ENCODE measurements at places on chromosomes 7 and 10.

DNA sequence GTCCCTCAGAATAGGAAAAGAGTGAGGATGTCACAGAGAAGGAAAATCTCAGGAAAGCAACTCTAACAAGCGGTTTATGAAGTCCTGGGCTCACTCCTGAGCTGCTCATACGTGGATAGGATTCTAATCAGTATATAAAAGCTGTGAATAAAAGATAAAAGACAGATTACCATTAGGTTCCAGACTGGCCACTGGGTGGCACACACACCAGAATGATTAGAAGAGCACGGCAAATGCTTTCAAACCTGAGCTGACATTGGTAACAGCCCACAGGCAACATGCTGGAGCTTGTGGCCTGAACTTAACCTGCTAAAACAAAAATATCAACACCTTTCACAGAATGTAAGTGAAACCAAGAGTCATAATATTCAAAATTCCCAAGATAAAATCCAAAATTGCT, 370.8 kb downstream of the GRID1 start:
- DNase-seq: no peak

DNA sequence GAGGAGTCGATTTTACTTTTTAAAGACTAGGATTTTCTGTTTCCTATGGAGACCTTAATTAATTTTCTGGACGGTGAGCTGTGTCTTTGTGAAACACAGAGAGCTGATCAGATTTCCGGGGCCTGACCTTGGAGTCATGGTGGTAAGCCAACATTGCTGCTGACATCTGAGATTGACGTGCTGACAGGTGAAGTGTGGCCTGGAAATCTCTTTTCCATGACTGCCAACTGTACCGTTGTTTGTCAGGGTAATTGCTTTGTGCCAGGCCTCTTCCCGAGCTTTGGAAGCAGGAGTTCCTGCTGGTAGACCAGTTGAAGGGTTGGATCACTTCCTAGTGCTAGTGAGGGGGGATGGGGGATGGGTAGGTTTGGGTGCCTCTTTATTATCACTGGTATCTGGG, 71.2 kb downstream of the ADRA2A start:
- DNase-seq: no peak

GRCh38 chr7:27579565-27579964, 83.1 kb downstream of the HIBADH start:
- DNase-seq: no peak

DNA sequence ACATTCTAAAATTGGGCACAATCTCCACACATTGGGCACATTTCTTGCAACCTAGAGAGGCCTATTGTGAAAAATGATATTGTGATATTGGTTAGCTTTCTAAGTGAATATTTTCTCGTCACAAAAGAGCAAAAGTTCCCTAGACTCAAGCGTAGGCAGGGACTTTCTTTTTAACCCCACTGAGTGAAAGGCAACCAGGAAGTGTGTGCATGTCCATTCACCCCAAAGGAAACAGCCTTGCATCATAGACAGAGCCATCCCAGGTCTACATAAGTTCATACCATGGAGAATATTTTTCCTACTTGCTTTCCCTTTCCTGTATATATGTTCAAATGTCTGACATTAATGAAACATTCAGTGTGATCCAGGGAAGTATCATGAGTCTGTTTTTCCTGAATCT, 84.2 kb upstream of the AGBL3 start:
- no peak for DNase-seq

DNA sequence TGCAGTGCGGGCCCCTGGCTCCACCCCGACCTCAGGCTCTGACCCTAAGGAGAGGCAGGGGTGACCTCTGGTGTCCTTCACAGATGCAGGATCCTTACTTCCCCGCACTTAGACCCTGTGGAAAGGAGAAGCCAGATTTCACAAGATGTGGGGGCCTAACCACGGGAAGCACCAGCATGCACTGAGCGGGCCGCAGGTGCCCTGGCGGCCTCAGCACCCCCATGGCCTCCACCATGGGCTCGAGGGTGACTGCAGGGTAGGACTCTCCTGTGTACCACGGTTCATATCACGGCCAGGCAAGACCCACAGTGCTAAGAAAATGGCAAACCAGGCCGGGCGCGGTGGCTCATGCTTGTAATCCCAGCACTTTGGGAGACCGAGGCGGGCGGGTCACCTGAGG, 410.0 kb upstream of the FOXK1 start:
- no peak for DNase-seq

GRCh38 chr10:71971311-71971731, 7.1 kb downstream of the CHST3 start:
- DNase-seq: no peak

DNA sequence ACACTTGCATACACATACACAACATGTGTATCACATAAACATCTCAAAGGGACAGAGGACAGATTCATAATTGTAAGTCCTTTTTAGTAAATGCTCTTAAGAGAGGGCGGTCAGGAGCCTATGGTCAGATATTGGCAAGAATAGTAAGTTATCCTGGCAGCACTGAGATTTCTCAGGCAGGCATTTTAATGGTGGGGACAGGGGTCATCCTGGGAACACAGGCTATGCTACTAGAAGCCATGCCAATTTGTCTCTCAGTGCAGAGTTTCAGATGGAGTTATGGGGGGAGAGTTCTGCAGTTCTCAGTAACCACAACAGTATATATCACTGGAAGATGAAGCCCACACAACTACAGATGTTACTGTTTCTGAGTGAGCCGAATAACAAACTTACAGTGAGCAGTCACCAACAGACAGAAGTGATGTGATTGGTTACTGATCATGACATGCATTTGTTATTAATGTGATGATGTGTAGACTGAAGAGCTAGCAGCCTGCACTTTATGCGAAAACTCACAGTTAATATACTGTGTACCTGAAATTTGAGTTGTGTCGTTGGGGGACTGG, 16.4 kb downstream of the ZNF487 start:
- no peak for DNase-seq

GRCh38 chr10:103153302-103154197, 39.5 kb downstream of the NT5C2 start:
- DNase-seq: no peak

- no peak for DNase-seq
Observed at GRCh38 chr10:81027706-81028105, 490.0 kb downstream of the SH2D4B start.

GRCh38 chr10:105538874-105539273, 897.8 kb downstream of the SORCS3 start:
- no peak for DNase-seq

GRCh38 chr10:67722113-67722512, 26.1 kb upstream of the CTNNA3 start:
- DNase-seq: no peak

GRCh38 chr7:4066626-4067475, 615.2 kb upstream of the FOXK1 start:
- no peak for DNase-seq

GRCh38 chr7:107394831-107395230, 75.0 kb upstream of the GPR22 start:
- no peak for DNase-seq

DNA sequence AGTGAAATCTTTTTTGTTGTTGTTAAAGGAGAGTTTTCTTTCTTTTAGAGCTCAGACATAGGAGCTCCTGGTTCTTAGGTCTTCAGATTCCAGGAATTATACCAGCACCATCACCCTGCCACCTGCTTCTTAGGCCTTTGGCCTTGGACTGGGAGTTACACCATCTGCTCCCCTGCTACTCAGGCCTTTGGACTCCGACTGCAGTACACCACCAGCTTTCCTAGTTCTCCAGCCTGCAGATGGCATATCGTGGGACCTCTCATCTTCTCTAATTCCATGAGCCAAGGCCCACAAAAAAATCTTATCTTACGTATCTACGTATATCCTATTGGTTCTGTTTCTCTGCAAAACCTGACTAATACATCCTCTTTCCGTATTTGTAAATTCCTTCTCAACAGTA, 5.1 kb upstream of the TACC2 start:
- DNase-seq: no peak

- no peak for DNase-seq
Observed at GRCh38 chr7:116492654-116493109, 6.9 kb upstream of the CAV2 start.

GRCh38 chr7:140521421-140521820, 42.1 kb upstream of the MKRN1 start:
- DNase-seq: no peak

DNA sequence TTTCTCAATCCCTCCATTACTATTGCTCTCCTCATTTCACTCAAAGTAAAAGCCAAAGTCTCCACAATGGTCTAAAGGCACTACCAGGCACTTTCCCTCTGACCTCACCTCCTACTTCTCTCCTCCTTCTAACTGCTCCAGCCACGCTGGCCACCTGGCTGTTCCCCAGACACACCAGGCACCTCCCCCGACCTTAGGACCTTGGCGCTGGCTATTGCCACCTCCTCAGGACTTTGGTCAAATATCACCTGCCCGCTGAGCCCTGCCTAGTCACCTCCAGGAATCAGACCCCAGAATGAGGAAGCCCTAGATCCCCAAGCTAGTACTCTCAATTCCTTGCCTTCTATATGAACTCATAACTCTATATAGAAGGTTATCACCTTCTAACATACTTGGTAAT, 66.2 kb upstream of the STEAP1B start:
- DNase-seq: no peak

DNA sequence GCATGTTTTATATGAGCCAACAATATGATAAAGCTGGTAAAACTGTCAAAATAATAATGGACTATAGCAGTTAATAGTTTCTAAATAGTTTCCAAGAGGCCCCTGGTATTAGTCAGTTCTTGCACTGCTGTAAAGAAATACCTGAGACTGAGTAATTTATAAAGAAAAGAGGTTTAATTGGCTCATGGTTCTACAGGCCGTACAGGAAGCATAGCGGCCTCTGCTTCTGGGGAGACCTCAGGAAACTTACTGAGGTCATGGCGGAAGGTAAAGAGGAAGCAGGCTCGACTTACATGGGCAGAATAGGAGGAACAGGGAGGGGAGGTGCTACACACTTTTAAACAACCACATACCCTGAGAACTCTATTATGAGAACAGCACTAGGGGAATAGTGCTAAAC, 104.6 kb downstream of the PPP1R9A start:
- DNase-seq: no peak

- DNase-seq: no peak
Observed at GRCh38 chr7:338295-339061, 48.5 kb downstream of the FOXL3 start.

GRCh38 chr10:52442576-52442975, 128.5 kb downstream of the DKK1 start:
- no peak for DNase-seq

GRCh38 chr10:47023237-47024045, 112.2 kb downstream of the PTPN20 start:
- no peak for DNase-seq

DNA sequence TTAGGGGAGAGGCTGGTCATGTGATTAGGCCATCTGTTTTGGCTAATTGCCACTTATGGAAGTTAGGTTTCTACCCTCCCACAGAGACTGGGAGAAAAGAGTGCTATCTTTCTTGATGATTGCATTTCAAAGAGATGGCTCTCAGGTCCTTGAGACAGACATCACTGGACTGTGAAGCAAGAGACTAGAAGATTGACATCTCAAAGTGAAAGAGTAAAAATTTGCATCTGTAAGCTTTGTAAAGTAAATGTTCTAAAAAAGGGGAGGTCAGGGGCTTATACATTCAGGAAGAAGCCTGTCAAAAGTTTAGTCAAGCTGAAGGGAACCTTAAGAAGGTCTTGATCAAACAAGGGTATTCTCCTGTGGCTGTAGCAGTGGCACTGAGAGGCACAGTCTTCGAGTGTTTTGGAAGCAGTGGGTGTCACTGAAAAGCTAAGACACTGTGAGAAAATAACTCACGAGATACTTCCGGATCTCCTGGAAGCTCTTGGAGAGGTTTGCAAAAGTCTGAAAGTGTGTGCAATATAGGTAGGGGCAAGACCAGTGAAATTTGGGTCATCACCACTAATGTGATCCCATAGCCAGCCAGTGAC, 342.1 kb downstream of the PHF14 start:
- no peak for DNase-seq

- no peak for DNase-seq
Observed at GRCh38 chr10:104273899-104274575, 5.1 kb downstream of the GSTO2 start.

- DNase-seq: no peak
Observed at GRCh38 chr10:27225011-27225590, 15.5 kb downstream of the ACBD5 start.

DNA sequence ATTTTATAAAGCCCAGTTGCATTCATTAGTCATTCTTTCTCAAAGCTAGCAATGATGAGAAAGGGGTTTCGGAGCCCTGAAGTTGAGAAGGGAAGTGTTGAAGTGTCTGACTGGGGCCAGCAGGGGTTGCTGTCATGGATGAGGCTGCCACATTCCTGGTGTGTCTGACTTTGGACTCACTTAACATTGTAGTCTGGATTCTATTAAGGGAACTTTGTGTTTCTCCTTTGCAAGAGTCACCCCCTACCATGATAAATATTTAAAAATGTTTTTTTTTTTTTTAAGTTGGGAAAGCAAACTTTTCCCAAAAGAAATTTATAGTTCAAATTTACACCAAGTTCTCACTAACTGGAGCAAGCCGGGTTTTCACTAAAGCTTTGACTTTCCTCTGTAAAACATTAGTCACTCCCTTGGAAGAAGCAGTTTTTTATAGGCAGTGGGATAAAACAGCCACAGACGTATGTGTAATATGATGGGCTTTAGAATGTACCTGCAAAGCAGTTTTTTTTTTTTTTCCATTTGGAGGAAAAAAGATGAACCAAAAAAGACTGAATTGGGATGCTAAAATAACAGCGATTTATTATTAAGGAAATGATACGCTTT, 243.6 kb downstream of the TWIST1 start:
- DNase-seq: no peak

DNA sequence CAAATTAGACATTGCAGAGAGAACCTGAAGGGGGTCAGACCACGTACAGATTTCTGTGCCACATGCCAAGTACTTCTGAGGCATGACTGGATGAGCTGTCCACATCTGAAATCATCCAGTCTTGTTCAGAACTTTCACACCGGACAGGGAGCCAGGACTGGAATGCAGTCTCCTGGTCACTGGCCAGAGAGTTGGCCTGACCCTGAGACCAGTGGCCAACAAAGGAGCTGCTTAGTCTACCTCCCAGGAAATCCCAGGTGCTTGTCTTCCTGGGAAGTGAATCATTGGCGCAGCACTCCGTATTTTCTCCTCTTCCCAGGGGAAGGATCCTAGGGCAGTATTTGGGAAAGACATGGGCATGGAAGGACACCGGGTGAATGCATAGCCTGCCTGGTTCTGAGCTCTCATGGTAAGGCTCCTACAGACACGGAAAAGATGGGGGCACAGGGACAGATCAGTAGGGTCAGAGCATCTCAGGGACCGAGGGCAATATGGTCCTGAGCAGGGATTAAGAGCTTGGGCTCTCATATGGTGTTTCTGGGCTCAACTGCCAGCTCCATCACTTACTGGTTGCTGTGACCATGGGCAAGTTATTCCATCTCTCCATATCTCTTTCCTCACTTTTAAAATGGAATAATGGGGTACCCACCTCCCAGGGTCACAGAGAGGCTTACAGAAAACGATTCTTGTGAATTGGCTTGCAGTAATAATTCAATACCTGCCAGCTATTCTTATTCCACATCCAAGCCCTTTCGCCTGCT, 1.3 kb upstream of the SCD start:
- no peak for DNase-seq
